Right cardiac atrium (tissue), 5 donors: ENCODE measurements at places on chromosomes 7 and 10. TPM values are rescaled to one million over a fixed set of nuclear protein-coding genes. Genes with fewer than 3 reads are reported as not detected.

The NUTM2D gene
- polyA plus RNA-seq: 9.8 TPM

The PTF1A gene
- polyA plus RNA-seq: not detected

The IFIT1B gene
- polyA plus RNA-seq: not detected

The ACBD7 gene
- polyA plus RNA-seq: not detected

The RPEL1 gene
- polyA plus RNA-seq: not detected

The AKR1C2 gene
- polyA plus RNA-seq: 52.0 TPM

The ITGB8 gene
- polyA plus RNA-seq: 2.1 TPM

The CDHR3 gene
- 0.86 TPM for polyA plus RNA-seq

GRCh38 chr7:91135300-91135699 lies 128.9 kb upstream of the FZD1 start:
- DNase-seq: no peak

DNA sequence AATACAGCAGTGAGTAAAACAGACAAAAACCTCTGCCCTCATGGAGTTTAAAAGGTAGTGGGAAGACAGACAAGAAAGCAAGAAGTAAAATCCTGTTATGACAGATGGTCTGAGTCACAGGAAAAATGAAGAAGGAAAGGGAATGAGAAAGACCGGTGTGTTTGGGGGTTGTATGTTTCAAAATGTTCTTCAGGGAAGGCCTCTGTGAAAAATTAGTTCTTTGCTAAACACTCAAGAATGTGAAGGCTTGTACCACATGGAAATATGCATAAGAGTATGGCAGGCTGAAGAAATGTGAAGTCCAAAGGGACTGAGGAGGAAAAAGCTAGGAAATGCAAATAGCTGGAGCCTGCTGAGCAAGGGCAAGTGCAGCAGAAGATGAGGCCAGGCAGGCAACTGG lies 315.9 kb upstream of the SEMA3A start:
- DNase-seq: no peak

DNA sequence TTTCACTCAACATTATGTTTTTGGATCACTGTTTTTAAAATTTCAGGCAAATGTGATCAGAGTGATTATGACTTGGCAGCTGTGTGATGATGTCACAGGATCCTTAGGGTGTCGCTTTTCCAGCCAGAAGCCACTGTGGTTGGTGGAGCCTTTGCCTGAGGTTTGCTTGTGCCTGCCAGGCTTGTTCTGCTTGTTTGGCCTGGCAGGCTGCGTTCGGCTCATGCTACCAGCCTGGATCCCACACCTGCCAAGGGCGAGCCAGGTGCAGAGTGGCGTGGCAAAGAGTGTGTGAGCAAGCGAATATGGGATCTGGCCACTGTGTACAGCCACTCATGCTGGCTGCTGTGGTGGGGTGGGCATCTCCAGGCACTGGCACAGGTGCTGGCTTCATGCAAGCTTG lies 55.7 kb downstream of the ADK start:
- DNase-seq: no peak

DNA sequence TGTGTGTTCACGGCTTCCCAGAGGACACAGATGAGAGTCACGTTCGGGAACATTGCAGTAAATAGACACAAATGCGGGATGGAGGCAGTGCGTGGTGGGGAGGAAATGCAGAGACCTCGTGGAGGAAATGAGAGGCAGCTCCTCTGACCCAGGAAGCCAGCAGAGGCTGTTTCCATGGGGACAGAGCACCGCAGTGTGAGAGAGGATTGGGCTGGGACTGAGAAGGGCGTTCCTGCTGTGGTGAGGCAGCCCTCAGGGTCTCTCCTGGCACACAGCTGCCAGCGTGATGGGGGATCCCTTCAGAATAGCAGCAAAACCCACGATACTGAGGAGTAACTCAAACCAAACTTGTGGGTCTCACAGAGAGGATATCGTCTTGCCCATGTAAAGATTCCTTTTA lies 21.7 kb upstream of the BHLHA15 start:
- DNase-seq: no peak

GRCh38 chr7:116052006-116052405 lies 21.4 kb upstream of the TFEC start:
- no peak for DNase-seq

GRCh38 chr7:1241603-1242255 lies 9.1 kb downstream of the UNCX start:
- no peak for DNase-seq

DNA sequence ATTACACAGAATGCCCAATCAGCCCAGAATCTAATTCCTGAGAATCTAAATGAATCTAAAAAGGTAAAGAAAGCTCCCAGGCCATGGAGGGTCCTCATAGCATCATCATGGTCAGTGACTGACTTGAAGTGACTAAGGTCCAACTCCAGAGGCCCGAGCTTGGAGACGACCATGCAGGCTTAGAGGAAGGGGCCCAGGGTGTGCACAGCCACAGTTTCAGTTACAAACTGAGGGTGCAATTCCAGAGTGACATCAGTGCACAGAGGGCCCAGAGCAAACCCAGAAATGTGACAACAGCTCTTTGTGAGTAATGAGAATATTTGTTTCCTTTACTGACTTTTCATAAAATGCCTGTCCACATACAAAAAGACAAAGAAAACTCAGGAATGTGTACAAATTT lies 170.0 kb downstream of the TNS3 start:
- DNase-seq: no peak

- no peak for DNase-seq
Observed at GRCh38 chr7:144671429-144671828, 164.4 kb downstream of the TPK1 start.

DNA sequence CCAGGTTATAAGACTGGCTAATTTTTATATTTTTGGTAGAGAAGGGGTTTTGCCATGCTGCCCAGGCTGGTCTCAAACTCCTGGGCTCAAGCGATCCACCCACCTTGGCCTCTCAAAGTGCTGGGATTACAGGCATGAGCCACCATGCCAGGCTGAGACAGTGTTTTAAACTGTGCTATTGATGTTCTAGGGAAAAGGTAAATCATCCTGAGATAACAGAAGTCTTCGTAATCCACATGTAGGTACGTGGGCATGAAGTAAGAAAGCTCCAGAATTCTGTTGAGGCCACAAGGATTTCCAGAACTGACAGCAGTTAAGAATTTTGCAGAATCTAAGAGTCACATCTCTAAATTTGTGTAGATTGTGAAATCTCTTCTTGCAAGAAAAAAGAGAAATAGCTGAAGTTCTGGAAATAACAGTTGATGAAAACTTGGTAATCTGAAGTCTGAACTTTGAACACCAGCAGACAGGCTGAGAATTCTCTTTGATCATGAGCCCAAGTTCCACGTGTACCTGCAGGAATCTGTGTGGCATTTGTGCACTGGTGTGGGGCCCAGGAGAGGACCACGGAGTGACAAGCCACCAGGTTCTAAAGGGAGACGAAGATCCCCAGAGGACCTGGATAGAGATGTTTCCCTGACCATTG lies 24.6 kb downstream of the C7orf33 start:
- no peak for DNase-seq

- DNase-seq: no peak
Observed at GRCh38 chr10:128050936-128051335, 75.3 kb downstream of the MKI67 start.

GRCh38 chr7:32680259-32681173 lies 185.2 kb downstream of the AVL9 start:
- no peak for DNase-seq

GRCh38 chr7:12089951-12090756 lies 120.9 kb upstream of the TMEM106B start:
- DNase-seq: no peak

GRCh38 chr10:547591-548081 lies 141.8 kb downstream of the DIP2C start:
- DNase-seq: no peak

DNA sequence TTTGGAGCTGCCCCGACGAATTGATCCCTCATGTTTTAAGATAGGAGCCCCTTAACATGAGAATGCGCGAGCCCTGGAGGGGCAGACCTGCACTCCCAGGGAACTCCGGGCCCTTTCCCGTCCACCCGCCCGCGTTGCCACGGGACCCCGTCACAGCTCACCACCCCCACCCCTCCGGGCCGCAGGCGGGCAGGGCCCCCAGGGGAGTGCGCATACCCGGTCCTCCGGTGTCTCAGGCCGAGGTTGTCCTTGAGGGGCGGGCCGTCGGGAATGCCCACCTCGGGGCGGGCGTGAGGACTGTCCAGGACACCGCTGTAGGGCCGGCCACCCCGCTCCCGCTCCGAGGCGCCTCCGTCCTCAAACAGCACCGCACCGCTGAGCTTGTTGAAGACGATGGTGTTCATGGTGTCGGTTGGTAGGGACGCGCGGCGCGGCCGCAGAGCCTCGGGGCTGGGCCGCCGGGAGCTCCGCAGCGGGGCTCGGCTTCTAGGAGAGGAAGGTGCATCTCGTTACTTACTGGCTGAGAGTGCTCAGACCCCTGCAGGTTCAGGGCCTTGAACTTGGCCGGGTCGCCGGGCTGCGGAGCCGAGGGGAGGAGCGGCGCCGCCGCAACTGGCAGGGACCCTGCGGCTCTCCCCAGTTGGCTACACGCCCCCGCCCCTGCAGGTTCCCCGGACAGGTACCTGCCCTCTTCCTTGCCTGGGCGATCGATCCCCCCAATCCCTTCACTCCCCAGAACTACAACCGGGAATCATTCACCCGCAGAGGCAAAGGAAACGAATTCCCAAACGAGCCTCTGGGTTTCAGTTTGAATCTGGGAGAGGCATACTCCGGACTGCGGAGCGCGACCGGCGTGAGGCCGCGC lies 2.4 kb downstream of the MKX start:
- peak; percentile 61 for DNase-seq

DNA sequence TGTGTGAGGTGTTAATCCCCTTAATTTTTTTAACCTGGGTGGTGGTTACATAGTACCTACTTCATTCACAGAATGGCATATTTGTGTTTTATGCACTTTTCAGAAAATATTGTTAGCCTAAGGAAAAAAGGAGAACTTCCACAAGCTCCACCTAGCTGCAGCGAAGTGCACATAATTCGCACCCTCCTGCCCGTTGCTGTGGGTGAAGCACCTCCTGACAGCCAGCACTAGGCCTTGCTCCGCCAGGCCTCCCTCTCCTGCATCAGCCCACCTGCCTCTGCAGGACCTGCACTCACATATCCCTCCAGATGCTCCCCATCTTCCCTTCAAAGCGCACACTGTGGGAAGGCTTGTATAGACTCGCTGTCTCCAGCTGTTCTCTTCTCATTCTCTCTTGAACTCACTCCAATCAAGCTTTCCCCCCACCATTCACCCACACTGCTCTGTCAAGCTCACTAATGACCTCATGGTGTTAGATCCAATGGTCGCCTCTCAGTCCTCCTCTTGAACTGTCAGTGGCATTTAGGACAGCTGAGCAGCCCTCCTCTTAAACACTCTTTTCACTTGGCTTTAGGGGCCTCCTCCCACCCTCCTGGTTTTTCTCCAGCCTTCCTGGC lies 20.7 kb upstream of the GRID1 start:
- DNase-seq: no peak

DNA sequence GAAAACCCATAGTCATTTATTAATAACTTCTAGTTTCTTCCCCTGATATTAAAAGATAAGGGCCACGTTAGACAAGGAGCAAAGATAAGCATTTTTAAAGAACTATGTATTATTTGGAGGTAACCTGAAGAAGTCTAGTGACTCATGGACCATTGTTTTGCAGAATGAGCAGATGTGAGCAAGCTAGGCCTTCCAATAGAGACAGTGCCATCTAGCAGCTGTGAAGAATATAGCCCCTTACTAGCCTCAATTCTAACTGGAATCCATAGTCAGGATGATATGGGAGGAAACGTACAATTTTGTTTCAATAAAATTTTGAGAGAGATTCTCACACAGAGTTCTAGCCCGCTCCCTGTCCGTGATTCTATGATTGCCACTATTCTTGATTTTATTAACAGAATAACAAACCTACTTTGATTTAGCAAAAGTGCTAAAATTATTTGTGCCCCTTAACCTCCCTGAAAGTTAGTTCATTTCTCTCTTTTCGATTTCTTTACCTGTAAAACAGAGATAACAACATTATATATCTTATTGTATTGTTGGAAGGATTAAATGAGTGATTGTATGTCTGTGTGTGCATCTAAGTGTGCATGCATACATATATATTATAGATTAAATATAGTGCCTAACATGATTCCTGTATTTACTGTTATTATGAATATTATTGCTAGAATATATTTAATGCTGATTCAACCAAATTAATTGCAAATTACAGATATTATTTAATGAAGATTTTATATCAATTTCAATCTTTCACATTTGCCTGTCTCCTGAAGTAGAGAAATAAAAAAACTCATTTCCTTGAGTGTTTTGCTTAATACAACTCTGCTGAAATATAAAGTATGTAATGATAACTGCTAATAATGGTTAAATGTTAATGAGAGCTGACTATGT lies 22.7 kb downstream of the FAM237B start:
- no peak for DNase-seq

DNA sequence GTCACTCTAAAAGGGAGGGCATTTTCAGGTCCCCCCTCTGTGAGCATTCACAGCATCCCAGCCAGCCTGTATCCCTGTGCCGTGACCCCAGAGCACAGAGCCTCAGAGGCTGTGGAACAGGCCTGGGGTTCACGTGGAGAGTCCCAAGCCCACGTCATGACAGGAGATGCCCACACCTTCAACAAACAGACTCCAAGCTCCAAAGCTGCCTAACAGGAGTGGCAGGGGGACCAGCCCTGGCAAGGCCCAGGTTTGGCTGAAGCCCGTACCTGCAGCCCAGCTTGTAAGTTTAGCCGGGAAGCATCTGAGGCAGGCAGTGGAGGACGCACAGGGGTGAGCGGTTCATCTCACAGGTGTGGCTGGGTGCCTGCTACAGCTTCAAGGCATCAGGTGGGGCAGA lies 33.5 kb downstream of the LHPP start:
- DNase-seq: no peak

- no peak for DNase-seq
Observed at GRCh38 chr7:151511270-151511669, 8.4 kb downstream of the RHEB start.

DNA sequence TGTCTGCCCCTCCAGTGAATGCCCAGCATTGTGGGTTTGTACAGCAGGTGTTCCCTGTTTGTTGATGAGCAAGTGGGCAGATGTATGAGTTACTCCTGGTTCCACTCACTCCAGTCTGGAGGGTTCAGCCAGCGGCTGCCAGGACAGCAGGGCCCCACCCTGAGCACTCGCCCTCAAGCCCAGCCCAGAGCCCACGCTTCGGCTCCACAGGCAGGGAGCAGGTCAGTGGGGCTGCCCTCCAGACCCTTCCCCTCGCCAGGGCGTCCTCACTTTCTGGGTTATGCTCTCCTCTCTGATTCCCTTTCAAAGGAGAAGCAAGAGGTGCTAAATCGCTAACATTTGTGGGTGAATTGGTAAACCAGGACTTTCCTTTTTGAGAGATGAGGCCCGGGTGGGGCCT lies 4.8 kb upstream of the VIPR2 start:
- DNase-seq: no peak

DNA sequence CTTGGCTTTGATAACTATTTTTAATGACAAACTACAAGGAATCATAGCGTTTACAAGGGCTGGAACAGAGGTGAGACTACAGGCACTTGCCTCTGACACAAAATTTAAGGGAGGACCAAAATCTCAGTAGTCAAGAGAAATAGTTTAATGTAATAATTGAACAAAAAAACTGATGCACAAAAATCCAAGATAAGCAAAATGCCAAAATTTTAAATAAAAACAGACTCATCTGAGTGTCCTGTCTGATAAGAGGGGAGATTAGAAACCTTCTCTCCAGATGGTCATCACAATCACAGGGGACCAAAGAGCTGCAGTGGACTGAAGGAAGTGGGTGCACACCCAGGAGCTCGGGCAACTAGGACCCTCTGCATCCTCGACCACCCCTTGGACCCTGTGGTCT lies 70.5 kb downstream of the PARD3 start:
- DNase-seq: no peak

- peak; percentile 32 for DNase-seq
Observed at GRCh38 chr10:71486484-71487114, 89.9 kb downstream of the CDH23 start.
